ENCODE measurements at places on chromosomes 1 and 21. TPM values are rescaled to one million over a fixed set of nuclear protein-coding genes. Genes with fewer than 3 reads are reported as not detected.

LRRC39 gene
- total RNA-seq, result 2.6 TPM

IFI16 gene
- 50.2 TPM for total RNA-seq

GRCh38 chr1:233667741-233668140, 53.8 kb downstream of the KCNK1 start:
- no peak for DNase-seq

DNA sequence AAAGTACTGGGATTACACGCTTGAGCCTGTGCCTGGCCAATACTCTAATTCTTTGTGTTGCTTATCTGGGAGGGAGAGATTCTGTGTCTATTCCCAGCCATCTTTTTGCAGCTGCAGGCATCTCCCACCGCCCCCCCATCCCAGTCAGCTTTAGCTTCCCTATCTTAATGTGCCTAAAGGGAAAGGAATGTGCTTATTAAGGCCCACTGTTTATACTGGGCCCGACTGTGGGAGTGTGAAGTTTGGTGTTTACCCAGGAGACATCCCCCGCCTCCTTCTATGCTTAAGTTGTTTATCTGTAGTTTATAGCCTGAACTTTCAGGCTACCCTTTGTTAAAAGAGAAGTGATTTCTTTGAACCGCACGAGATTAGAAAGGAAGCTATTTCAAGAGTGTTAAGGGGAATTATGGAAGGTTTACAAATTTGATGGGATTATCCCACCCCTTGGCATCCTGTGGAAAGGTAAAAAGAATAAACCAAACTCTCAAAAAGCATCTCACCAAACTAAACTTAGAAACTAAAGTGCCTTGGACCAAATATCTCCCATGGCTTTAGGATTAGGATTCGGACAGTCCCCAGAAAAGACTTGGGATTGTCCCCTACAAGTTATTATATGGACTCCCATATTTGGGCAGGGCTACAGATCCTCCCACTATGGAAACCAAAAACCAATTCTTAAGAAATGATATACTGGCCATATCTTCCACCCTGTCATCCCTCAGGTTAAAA, 25.5 kb upstream of the ZNF496 start:
- DNase-seq, result no peak

- no peak for DNase-seq
These were observed 32.9 kb downstream of the ADCY10 start for GRCh38 chr1:167881069-167881468.

DNA sequence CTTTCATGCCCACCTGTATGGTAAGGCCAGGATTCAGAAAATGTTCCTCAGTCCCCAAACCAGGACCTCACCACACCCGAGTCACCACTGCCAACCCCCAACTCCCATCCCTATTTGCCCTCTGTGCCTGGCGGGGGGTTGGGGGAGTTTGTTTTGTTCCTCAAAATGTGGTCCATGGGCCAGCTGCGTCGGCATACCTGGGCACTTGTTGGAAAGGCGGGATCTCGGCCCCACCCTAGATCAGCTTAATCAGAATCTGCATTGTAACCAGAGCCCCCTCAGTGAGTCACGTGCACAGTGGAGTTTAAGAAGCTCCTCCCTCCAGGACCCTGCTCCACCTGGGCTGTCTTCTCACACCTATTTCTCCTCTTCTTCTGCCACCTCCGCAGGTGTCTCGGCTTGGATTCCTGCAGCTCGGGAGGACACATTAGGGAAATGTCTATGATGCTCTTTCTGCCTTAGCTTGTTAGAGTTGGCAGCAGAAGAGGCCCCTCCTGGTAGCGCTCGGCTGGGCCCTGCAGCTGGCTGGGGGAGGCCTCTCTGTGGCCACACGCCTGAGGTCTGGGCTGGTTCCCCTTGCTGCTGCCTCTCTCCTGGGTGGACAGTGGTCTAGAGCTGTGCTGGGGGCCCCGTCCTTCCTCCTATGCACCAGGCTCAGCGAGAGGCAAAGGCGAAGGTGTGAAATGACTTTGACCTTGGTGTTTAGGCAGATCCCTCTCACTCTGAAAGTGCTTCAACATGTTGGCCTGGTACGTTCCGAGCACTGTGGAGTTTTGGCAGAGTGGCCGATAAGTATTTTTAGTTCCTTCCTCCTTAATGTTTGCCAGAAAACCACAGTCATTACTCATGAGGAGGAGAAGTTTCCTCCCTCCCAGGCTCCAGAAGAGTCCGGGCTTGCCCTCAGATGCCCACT, 41.8 kb upstream of the CAMTA1 start:
- DNase-seq, result peak; percentile 62
